ENCODE measurements at places on chromosomes 5 and 9.
A peak's percentile ranks its signal among the peaks of the same experiment; 100 is the strongest.

- no peak for DNase-seq
Observed at GRCh38 chr9:34741628-34742027, 31.7 kb upstream of the CCL21 start.

- DNase-seq: no peak
Observed at GRCh38 chr5:168528521-168529373, at the start of gene FBLL1. Gene FBLL1, plus strand, starts transcription at chr5:168529305. Its CDS starts 200 bp downstream, at chr5:168529505.

- DNase-seq: no peak
Observed at GRCh38 chr9:120009856-120010255, 570.1 kb downstream of the CDK5RAP2 start.

GRCh38 chr5:121962347-121962670 lies 534 bp downstream of the SRFBP1 start:
- DNase-seq: no peak

DNA sequence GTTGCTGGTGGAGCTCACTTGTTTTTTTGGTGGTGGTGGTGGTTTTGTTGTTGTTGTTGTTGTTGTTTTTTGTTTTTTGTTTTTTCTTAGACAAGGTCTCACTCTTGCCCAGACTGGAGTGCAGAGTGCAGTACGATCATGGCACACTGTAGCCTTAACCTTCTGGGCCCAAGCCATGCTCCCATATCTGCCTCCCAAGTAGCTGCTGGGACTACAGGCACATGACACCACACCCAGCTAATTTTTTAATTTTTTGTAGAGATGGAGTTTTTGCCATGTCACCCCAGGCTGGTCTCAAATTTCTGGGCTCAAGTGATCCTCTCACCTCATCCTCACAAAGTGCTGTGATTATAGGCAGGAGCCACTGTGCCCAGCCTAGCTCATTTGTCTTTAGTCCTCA lies 53.5 kb downstream of the NUP214 start:
- no peak for DNase-seq

GRCh38 chr5:14400085-14400484 lies 181.5 kb upstream of the OTULINL start:
- peak; percentile 64 for DNase-seq

- no peak for DNase-seq
Observed at GRCh38 chr9:128702949-128703615, 779 bp downstream of the PKN3 start.

DNA sequence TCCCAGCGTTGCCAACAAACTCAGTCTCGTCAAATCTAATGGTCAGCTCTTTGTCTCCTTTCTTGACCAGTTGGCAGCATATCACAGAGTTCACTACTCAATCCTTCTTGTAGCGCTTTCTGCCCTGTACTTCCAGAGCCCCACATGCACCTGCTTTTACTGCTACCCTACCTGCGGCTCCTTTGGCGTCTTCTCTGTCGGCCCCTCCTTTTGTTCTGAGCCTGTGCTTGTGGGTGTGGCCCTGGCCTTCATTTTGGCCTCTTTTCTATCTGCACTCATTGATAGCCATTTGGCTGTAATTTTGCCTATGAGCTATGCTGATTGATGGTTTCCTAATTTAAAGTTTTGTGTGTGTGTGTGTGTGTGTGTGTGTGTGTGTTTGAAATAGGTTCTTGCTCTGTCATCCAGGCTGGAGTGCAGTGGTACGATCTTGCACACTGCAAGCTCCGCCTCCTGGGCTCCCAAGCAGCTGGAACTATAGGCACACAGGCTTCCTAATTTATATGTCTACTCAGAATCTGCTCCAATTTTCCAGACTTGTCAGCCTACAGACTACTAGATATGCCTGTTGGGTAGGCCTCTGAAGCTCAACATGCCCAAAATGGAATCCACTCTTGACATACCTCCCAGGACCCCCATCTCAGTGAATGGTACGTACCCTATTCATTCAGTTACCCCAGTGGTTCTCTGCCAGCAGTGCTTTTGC lies 32.3 kb downstream of the ARPC5L start:
- no peak for DNase-seq

- no peak for DNase-seq
Observed at GRCh38 chr5:174552428-174552827, 172.0 kb upstream of the MSX2 start.
